GM04504 (cell line): ENCODE measurements at places on chromosomes 4 and X.

GRCh38 chr4:183788308-183788905, 116.7 kb upstream of the STOX2 start:
- no peak for DNase-seq

DNA sequence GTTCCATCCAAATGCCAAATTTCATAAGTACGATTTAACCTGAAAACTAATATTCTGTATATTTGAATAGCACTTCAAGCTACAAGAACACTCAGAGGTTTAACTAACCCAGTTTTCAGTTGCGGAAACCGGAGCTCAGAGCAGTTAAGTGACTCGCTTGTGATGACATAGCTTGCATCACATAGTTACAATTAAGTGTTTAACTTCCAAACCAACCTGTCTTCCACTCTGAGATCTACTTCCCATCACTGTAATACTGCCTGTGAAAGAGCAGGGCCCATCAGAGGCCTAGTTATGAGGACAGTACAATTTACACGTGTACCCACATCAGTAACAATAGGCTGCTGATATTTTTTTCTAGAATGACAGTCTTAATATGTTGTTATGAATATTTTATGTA, 120.3 kb downstream of the MAD2L1 start:
- DNase-seq = no peak

- DNase-seq = no peak
These were observed 198.6 kb downstream of the MAGEB5 start for GRCh38 chrX:26414534-26414933.

DNA sequence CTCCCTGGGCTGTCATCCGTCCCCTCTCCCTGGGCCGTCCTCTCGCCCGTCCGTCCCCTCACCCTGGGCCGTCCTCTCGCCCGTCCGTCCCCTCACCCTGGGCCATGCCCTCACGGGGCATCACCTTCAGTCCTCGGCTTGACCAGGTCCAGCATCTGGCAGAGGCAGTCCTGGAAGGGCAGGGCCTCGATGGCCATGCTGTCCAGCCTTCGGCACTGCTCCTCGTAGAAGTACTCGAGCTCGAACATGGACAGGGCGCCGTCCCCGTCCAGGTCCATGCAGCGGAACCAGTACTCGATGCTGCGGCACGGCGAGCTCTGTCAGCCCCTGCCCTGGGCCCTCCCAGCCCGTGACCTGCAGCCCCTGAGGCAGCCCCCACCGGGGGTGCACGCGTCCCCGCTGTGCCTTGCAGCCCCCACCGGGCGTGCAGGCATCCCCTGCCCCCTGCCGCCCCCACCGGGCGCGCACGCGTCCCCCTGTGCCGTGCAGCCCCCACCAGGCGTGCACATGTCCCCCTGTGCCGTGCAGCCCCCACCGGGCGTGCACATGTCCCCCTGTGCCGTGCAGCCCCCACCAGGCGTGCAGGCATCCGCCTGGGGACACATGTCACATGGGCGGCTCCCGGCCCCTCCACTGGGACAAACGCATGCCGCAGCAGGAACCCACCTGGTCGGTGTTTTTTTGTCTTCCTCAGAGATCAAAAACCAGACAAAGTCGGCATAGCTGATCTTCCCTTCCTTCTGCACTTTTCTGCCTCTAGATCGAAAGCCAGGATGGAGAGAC, 22.2 kb upstream of the GTPBP6 start:
- DNase-seq = no peak
